H54 (cell line): ENCODE measurements at places on chromosomes 1 and 21.

GRCh38 chr1:198360208-198360729, 180.2 kb downstream of the ATP6V1G3 start:
- DNase-seq, result no peak

DNA sequence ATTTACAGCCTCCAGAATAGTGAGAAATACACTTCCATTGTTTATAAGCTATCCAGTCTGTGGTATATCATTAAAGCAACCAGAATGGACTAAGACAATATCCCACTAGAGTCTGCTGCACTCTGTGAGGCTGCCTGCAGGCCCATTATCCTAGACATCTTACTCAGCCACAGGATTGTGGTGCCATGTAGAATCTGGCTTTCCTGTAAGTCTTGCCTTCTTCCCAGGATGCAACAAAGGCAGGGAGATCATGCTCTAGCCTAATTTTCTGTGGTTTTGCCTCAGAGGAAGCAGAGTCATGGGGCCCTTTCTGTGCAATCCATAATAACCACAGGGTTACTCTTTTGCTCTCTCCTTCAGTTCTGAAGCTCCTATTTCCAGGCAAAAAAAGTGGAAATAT, 299.1 kb upstream of the DEPDC1 start:
- no peak for DNase-seq

GRCh38 chr1:169570172-169570574, 16.1 kb downstream of the F5 start:
- DNase-seq, result no peak

- no peak for DNase-seq
Observed at GRCh38 chr1:44512313-44512885, 107.3 kb downstream of the RNF220 start.

DNA sequence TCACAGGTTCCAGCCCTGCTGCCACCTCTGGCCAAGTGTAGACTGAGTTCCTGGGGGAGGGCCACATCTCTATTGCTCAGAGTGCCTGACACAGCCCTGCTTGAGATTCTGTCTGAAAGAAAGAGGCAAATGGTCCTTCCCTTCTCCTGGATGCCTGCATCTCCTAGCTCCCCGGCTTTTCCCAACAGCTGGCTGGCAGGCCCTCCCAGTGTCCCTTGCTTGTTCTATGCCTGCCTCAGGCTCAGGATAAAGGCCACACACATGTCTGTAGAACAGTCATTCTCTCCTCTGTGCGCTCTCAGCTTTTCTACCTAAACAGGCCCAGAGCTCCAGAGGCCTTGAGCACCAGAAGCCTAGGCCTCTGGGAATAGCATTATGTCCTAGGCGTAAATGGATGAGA, 343.4 kb upstream of the USP24 start:
- DNase-seq, result no peak

DNA sequence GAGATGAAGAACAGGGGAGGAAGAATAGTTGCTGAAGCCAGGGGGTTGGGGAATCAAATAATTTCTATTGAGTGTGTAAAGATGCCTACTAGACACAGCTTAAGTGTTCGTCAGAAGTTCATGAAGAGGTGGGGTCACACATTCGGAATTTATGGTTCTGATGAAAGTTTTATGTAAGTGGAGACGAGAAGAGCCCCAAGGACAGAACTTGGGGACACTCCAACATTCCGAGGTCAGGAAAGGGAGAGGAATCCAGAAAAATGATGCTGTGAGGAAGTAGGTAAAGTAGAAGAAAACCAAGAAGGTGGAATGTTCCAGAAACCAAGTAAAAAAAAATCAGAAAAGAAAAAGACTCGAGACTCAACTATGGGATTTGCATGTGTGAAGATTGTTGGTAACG, 272.5 kb downstream of the SIPA1L2 start:
- no peak for DNase-seq

GRCh38 chr1:48674641-48675040, 102.0 kb downstream of the BEND5 start:
- DNase-seq, result peak; percentile 21

DNA sequence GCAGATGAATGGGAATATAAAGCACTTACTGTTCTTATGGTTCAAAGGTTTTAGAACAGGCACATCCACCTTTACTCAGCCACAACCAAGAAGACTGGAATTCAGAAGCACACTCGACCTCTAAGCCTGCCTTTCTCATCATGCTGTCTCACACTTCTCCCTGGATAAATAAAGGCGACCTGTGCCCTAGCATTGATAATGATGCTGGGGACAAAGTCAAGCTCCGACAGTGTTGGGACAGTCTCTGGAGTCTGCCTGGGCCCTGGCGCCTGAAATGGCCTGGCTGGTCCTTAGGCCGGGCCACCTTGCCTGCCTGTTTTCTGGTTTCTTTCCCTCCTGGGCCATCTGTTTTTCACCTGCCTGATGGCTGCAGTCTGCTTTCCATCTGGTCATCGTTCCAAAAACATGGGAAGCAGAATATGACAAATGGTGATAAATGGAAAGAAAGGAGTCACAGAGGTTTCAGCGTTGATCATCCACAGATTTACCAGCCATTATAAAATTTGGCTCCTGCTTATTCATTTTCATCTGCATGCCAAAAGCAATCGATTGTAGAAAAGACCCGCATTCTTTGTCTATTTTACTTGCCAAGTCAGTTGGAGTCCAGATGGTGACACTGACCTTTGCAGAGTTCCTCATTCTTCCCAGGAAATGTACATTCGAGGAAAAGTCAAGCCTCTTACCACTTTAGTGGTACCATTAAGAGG, 91.2 kb upstream of the KCNJ15 start:
- no peak for DNase-seq

DNA sequence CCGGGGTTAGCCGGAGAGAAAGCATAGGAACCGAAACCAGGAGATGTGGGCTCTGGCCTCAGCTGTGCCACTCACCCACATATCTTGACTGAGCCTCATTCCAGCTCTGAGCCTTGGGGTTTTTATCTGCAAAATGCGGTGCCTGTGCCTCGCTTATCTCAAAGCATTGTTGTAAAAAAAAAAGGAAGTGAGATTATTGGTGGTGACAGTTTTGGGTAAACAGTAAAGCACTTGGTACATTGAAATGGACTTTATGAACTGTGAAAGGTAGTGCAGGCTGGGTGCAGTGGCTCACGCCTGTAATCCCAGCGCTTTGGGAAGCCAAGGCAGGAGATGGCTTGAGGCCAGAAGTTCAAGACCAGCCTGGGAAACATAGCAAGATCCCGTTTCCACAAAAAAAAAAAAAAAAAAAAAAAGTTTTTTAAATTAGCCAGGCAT, 3.8 kb downstream of the PTAFR start:
- DNase-seq, result no peak

GRCh38 chr1:78170859-78171258, 125.1 kb downstream of the GIPC2 start:
- DNase-seq, result no peak

DNA sequence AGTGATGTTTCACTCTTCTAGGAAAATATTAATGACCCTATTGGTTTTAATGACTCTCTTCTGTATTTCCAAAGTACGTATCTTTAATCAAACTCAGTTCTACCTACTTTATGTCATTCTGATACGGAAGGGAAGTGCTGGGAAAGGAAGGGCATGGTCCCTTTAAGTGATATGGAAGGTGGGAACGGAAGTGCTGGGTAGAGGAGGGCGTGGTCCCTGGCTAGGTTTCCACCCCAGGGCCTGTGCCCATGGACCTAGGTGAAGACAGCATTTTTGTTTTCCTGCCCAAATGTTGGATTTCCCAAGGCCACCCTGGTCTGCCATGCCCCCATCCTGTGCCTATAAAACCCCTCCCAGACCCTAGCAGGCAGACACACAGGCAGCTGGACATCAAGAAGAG, 24.0 kb downstream of the RGS4 start:
- no peak for DNase-seq

GRCh38 chr21:43925096-43925481, 60.1 kb downstream of the AGPAT3 start:
- no peak for DNase-seq

DNA sequence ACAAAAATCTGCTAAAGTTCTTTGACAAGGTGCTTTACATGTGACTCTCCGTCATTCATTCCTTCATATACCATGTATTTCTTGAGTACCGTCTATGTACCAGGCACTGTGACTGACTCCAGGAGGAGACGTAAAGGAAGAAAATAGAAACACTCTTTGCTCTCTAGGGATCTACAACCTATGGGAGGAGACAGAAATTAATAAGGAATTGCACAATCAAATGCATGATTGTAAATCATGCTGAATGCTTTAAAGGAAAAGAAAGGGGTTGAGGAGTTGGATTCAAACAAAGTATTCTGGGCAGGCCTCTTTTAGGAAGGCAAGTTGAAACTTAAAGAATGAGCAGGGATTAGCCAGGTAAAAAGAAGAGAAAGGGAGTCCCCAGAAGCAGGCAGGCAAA, 239.1 kb upstream of the FGGY start:
- DNase-seq, result no peak

- DNase-seq, result no peak
Observed at GRCh38 chr1:64540265-64540791, 70.4 kb downstream of the CACHD1 start.

DNA sequence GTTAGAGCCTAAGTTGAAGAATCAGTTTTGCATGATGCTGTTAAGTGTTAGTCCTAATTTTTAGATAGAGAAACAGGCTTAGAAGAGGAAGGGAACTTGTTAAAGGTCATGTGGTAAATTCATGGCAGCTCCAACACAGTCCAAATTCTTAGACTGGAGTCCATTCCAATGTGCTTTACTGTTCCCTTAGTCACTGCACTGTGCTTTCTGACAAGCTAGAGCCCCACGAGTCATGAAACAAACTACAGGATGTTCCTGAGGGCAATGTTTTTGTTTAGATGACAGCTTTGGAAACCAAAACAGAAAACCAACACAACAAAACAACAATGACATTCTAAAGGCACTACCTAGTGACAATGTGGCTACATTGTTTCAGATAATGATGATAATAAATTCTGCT, 23.1 kb upstream of the RGS4 start:
- DNase-seq, result no peak

DNA sequence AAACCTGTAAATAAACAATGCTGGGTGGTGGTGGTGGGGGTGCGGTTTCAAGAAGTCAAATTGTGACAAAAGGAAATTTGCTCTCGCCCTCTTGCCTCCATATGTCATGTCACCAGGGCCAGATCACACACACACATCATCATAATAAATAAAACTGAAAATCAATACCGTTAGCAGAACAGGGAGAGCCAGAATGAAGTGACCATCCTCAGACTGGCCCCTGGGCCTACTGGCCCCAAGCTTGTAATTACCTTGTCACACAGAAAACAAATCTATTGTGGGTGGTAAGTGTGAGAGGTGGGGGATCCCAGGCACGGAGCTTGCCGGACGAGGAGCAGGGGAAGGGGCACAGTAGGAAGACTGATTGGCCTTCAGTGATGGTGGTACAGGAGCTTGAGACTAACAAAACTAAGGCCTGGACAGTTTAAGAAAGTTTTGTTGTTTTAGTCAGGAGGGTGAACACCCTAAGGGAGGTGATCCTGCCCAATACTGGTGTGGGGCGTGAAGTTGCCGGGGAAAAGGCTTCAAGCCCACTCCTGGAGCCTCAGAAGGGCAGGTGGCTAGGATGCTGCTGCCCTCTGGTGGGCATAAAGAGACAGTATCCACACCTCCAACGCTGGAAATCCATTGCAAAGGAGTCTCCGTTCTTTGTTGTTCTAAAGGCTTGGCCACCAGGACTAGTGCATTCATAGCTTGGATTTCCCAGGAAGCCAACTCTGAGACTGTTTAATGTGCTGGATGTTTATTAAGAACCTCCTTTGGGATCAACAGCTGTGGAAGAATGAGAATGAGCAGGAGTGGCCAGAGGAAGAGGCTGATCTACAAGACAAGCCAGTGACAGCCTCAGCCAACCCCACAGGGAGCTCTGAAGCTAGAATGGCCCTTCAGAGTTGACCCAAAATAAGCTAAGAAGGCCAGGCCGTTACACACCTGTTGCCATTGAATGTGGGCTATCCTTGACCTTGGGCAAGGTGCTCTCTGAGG, 8.1 kb upstream of the C1orf216 start:
- no peak for DNase-seq

GRCh38 chr1:163924041-163924440, 602.3 kb downstream of the NUF2 start:
- DNase-seq, result no peak

GRCh38 chr1:94045465-94046056, 75.4 kb downstream of the ABCA4 start:
- peak; percentile 77 for DNase-seq

- DNase-seq, result no peak
Observed at GRCh38 chr1:242428399-242429190, 95.9 kb downstream of the PLD5 start.

- DNase-seq, result no peak
Observed at GRCh38 chr1:3593334-3593733, 18.0 kb downstream of the MEGF6 start.

DNA sequence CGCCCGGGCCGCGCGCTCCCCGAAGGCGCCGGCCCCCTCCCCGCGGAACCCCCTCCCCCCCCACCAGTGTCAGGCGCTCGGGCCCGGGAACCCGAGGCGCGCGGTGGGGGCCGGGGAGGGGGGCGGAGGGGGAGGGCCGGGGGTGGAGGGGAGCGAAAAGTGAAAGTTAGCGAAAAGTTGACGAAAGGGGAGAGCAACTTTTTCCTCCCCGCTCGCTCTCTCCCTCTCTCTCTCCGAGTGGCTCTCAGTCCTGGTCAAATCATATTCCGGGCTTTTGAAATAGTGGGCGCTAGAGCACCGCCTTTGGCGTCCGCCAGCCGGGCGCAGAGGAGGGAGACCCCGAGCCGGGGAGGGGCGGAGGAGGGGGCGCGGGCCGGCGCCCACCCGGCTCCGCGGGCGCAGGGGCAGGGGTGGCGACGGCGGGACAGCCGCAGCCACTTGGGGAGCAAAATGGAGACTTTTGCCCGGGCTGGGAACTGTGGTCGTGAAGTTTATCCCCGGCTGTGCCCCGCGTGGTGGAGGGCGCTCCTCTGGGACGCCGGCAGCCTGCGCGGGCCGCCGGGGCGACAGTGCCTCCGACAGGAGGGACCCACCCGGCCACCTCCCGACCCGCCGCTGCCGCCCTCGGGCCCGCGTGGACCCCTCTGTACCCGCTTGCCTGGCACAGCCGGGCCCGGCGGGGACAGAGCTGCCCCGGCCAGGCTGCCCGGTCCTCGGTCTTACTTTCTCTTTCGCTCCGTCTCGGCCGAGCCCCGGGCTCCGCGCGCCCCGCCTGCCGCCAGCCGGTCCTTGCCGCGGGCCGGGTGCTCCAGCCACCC, 697 bp downstream of the PRDM16 start:
- peak; percentile 76 for DNase-seq

DNA sequence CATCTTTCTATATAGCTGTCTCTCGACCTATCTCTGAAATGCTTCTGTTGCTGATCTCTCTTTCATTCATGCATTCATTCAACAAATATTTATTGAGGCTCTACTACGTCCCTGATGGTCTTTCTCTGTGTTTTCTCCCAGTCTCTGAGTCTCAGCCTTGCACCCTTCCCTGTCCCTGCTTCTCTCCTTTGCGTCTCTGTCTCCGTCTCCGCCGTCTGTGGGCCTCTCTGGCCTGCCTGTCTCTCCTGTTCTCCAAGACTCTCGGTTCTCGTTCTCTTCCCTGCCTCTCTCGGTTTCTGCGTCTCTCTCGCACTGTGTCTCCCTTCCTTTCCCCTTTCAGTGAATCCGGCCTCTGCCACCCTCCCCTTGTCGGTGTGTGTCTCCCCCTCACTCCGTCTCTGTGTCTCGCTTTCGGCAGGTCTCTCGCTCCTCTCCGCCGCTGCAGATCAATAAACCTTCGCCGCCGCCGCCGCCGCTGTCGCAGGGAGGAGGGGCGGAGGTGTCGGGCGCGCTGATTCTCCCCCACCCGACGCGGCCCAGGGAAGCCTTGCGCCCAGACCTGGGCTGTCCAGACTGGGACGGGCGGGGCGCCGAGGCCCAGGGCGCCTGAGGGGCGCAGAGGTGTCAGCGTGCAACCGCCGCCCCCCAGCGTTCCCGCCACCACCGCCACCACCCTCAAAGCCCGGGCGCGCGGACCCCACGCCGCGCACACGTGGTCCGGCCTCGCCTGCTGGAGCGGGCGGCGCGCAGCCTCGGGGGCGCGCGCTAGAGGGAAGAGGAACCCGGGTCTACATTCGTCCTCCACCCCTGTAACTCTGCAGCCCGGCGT, 3.0 kb downstream of the EFNA3 start:
- DNase-seq, result no peak
